ENCODE measurements at places on chromosomes 4 and X. TPM values are rescaled to one million over a fixed set of nuclear protein-coding genes. Genes with fewer than 3 reads are reported as not detected.

Gene PLS3
- 122 TPM for total RNA-seq

Gene SLC34A2
- total RNA-seq = 0.41 TPM

Gene MAGEE1
- 3.2 TPM for total RNA-seq

Gene RPS6KA6
- 7.4 TPM for total RNA-seq

Gene LRRC66
- total RNA-seq = 1.3 TPM

Gene C1QTNF7
- not detected for total RNA-seq

Gene SRPX2
- 1.1 TPM for total RNA-seq

Gene WAS
- 2.7 TPM for total RNA-seq

Gene GPC3
- 4.7 TPM for total RNA-seq

Gene PKD2
- total RNA-seq = 31.1 TPM

Gene PGAM4
- not detected for total RNA-seq

Gene TMPRSS11F
- total RNA-seq = not detected

Gene C1GALT1C1
- 15.6 TPM for total RNA-seq

Gene PAGE5
- total RNA-seq = not detected

Gene TCP11X2
- 2.0 TPM for total RNA-seq

Gene AASDH
- 9.6 TPM for total RNA-seq

Gene ARHGAP4
- total RNA-seq = 72.2 TPM

Gene TREX2
- total RNA-seq = 1.5 TPM

Gene IDUA
- 14.9 TPM for total RNA-seq

Gene ASB5
- total RNA-seq = not detected

Gene NXF2B
- 1.5 TPM for total RNA-seq

Gene ETFDH
- total RNA-seq = 9.2 TPM

Gene OPRPN
- total RNA-seq = not detected

Gene USP38
- total RNA-seq = 19.4 TPM

Gene CACNA1F
- total RNA-seq = 0.59 TPM

Gene GCNA
- 3.0 TPM for total RNA-seq

Gene GPC4
- 15.6 TPM for total RNA-seq

Gene IL13RA2
- not detected for total RNA-seq
